ENCODE measurements at places on chromosomes 5 and 9.

GRCh38 chr5:129243039-129243438, 148.5 kb downstream of the ISOC1 start:
- DNase-seq: no peak

DNA sequence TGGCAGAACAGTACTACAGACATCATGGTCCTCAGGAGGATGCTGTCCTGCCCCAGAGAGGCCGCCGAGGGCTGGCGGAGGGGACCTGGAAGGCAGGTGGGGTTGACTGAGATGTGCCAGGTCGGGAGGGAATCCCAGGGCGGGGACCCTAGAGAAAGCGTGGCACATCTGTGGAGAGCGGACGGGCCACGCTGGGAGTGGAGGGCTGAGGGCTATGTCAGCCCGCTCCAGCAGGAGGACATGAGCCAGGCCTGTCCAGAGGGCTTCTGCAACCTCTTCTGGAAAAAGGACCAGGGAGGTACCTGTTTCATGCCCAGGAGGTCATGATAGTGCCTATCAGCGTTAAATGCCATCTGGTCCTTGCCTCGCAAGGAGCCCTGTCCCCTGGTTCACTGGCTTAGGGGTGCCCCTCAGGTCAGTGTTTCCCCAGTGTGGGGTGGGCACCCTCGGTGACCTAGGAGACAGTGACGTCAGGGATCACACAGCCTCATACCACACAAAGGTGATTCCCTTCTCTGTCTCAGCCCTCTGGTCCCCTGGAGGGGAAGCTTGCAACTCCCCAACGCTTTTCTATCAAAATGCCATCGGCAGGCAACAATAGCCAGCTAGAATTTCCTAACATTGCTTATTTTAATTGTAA, 103.6 kb upstream of the IER5L start:
- DNase-seq: no peak

DNA sequence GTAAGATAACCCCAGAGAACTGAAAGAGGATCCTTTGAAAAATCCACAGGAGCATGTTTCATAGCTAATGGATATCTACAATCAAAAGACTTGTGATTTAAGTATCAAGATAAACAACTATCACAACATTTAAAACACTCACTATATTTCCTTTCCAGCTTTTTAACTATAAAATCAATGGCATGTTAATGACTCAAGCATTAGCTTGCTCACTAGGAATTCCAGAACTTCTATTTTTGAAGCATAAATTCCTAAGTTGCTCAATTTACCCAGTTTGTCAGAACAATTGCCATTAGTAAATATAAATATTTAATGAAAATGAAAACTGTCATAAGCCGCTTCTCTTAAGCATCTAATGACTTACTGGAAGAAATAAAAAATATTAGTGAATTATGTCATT, 355.3 kb downstream of the PRELID2 start:
- no peak for DNase-seq

GRCh38 chr5:37940931-37941623, 101.2 kb upstream of the GDNF start:
- no peak for DNase-seq

GRCh38 chr5:116576053-116576713, 1.6 kb upstream of the SEMA6A start:
- peak; percentile 69 for DNase-seq

Data from nucleus accumbens (tissue), 56 donors.